ENCODE measurements at places on chromosomes 4 and X.

DNA sequence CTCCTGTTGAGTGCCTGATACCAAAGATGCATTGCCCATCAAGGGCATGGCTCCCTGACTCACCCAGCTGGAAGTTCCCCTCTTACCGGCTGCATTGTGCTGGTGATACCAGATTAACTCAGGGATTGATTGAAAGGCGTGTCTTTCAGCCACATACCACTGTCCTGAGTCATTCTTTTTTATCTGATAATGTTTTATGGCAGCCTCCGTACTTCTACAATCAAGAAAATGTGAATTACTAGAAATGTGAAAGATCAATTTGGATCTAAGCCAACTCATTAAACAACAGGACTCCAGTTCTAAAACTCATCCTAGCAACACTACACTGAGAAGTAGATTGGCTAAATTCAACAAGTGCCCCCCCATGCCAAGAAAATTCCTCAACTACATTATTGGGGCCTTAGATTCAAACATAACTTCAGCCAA, 40.0 kb downstream of the TXK start:
- DNase-seq: peak; percentile 87

DNA sequence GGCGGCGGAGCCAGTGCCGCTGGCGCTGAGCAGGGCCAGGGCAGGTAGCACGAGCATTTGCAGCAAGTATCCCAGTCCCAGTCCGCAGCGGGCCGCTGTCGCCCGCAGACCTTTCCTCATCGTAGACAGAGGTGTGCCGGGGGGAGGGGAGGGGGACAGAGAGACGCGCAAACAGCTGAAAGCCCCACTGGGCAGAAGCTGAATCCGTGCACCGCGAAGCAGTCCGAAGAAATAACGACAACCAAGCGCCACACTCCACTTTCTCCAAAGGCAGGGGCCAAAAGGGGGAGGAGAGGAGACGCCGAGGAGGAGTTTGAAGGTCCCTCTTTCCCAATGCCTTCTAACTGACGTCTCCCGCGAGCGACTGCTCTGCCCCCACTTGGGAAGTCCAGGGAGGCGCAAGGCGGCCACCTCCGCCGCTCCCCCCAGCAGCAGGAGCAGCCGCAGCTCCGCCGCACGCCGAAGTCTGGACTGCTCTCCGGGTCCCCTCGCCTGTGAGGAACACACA, at the start of gene UNC5C:
Gene UNC5C, minus strand, starts transcription at position 236 of the 508 bp plus-strand sequence.
- peak; percentile 47 for DNase-seq

GRCh38 chr4:158726633-158727032, 3.4 kb upstream of the PPID start:
- DNase-seq: no peak

DNA sequence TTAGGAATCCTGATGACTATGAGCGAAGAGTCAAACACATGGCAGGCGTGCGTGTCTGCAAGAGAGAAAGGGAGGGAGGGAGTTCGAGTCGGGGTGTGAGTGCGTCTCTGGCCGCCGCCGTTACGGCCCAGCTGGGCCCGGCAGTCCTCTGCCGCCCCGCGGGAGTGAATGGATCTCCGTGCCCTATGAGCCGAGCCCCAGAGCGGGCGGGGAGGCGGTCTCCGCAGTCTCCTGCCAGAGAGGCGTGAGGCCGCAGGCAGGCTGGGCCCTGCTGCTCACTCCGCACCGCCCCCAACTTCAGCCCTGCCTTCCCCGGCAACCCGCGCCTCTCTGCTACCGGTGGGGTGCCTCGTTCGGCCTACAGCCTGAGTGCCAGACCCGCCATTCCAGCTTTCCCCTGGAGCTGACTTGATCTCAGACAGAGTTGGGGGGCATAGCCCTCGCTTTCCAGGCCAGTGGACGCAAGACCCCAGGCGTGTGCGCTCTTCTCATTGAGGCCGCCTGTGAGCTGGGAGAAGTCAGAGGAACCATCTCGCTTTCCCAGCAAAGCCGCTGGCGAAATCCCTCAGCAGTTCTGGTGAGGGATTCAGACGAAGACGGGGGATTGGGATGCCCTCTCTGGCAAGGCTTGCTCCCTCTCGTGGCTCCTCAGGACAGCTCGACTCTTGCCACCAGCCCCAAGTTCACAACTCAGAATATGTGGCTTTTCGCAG, 1.4 kb downstream of the SLC16A2 start:
- DNase-seq: peak; percentile 13

- peak; percentile 56 for DNase-seq
Observed at GRCh38 chr4:82360298-82361177, 13.3 kb downstream of the HNRNPD start.

- DNase-seq: no peak
Observed at GRCh38 chr4:118154649-118155048, 120.4 kb downstream of the NDST3 start.

DNA sequence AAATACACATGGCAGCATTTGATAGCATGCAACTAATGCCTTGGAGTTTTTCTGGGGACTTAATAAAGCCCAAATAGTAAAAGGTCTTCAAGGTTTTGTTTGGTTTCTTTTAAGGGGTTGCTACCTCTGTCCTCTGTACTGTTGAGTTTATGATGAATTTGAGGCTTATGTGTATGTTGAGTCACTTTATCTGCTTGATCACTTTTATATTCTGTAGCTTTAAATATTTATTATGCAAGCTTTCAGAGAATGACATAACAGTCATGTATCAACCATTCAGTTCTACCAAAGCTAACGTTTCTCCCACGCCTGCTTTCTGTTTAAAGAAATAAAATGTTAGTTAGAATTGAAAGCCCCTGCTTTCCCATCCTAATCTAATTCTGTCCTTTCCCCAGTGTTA, 122.2 kb downstream of the NHS start:
- no peak for DNase-seq

GRCh38 chr4:498328-498904, 540 bp downstream of the ZNF721 start:
- DNase-seq: peak; percentile 21

DNA sequence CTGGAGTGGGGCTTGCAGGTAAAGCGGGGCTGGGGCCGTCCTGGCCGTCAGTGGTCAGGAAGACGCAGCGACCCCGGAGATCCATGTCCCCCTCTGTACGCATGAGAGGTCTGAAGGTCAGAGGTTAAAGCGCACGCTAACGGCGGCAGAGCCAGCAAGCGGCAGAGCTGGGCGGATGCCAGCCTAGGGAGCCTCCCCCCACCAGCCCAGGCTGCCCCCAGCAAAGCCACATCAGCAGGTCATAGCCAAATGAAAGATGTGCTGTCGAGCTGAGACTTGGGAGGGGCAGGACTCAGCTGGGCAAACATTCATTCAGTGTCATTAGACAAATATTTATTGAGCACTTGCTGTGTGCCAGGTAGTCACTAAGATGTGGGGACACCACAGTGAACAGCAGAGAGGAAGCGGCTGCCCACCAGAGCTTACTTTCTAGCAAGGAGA, 593 bp upstream of the JAKMIP1 start:
- no peak for DNase-seq

GRCh38 chr4:573122-573892, 2.8 kb downstream of the TMEM271 start:
- no peak for DNase-seq

GRCh38 chrX:149470955-149471354, 34.2 kb downstream of the IDS start:
- peak; percentile 76 for DNase-seq

- no peak for DNase-seq
Observed at GRCh38 chr4:108465886-108466500, 154.4 kb upstream of the RPL34 start.

GRCh38 chr4:10761903-10762302, 77.3 kb upstream of the CLNK start:
- no peak for DNase-seq

GRCh38 chr4:148299337-148299736, 142.9 kb downstream of the NR3C2 start:
- no peak for DNase-seq

DNA sequence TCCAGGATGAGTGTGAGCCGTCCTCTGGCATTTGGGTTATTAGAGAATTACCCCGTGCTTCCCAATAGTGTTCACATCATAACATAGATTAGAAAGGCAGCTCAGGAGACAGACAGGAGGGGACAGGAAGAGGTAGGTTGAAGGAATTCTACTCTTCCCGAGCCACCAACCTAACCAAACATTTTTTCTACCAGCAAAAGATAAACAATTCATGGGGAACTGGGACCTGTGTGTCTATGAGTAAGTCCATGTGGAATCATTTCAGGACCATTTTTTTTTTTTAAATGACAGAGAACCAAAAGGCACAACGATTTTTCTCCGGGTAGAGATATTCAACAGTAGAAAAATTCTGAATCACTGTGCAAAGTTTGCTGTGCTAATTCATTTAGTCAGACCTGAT, 174.2 kb upstream of the ETNPPL start:
- no peak for DNase-seq

- no peak for DNase-seq
Observed at GRCh38 chrX:117998171-117998570, 118.4 kb downstream of the KLHL13 start.

- DNase-seq: no peak
Observed at GRCh38 chr4:64780664-64781063, 371.4 kb upstream of the TECRL start.

DNA sequence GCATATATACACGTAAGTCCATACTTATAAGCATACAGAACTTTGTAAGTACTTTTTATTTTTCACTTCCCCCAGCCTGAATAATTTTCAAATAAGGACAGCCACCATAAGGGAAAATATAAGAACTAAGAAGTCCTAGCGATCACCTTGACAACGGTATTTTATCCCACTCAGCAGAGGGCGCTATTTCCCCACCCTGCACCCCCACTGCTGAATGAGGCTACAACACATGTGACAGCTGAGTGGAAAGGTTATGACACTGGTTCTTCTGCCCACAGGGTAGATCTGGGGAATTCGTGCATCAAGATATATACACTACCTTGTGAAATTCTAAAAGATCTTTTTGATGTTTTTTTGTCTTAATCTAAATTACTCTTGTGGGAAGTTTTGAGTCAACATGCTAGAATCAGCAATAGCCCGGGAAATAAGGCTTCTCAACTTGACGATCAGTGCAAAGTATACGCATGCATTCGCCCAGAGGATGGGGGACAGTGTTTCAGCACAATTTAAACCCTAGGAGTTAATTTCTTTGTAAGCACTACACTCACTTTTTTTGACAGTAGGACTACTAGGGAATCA, 151.5 kb downstream of the CORIN start:
- peak; percentile 77 for DNase-seq

DNA sequence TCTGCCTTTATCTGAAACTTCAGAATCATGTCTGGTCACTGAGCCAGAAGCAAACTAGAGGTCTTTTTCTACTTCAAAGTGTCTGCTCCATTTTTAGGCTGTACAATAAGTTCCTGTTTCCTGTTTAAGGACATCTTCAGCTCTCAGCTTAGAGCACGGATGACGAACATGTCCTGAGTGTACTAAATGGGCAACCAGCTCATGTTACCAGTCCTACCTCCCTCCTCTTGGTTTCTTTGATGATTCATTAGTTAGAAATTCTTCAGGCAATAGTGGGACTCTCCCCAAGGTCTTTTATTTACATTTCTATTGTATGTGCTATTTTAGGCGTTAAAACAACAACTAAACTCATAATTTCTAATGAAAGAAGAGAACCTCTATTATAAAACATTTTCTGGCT, 58.0 kb downstream of the ENPEP start:
- peak; percentile 97 for DNase-seq

DNA sequence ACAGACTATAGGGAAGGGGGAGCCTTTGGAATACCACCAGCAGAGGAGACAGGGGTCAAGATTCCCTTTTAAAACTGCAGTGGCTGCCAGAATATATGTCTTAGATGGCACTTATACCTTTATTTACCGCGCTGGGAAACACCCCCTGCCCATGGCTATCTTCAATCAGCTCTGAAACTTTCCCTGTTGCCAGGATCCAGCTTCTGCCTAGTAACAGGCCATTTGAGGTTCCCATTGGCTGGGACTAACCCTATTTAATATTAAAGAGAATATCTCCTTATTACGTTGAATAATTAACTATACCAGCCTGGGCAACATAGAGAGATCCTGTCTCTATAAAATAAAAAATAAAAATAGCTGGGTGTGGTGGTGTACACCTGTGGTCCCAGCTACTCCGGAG, 23.8 kb downstream of the SOWAHB start:
- no peak for DNase-seq

DNA sequence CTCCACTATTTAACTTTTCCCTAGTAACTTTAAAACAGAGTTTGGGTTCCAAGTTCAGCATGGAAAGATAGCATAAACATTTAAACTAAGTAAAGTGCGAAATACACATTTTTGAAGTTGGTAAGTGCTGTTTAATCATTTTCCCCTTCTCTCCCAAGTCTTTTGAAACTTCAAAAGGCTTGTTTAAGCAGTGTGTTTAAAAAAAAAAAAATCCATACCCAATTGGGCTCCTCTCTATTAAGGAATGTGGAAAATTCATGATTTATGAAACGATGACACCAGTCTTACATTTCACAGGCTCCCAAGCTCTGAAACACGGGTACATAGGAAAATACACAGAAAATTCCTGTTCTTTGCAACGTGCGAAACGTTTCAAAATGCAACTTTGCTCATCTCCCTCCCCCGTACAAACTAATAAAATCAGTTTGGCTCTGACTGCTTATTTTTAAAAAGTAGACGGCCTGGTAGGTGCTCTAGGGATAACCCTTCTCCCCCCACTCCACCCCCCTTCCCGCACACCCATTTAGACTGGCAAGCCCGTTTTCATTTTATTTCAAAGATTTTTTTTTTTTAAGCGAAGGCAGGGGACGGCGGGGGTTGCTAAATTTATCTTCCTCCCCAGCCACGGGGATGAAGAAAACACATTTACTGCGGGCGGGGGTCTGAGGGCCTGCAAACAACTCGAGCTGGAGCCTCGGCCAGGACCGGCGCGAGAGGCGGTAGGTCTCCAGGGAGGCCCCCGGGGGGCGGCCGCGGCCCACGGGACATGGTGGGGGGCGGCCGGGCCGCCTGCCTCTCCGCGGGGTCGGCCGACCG, 786 bp upstream of the ZFX start:
- peak; percentile 27 for DNase-seq

DNA sequence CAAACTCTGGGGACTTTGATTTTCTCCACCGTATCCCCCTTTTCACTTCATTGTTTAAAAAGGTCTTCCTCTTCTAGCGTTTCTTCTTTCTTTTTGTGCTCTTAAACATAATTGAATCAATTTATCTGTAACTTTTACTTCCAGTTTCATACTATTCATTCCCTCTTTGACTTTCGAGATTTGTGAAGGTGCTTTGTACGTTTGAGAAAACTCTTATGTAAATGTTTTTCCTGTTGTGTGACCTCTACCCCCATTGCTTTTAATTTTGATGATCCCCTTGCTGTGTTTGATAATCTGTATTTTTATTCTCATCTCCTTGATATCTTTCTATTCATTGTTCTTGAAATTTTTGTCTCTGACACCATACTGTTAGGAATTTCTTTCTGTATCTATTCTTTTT, 4.8 kb downstream of the USP38 start:
- no peak for DNase-seq

DNA sequence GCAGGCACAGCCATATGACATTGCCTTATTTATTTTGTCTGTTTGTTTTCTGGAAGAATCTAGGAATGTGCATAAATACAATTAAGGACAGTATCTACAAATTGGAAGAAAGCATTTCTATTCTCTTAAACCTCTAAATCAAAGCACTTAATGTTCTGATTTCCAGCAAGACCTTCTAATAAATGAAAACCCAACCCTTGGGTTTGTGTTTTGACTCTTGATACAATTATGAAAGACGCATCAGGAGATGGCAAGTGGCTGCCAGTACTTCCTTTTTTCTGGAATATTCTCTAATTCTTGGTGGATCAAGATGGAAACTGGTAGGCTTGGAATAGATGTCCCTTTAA, 437 bp upstream of the CPE start:
- DNase-seq: no peak

GRCh38 chrX:108732630-108733321, 3.6 kb downstream of the IRS4 start:
- DNase-seq: no peak

GRCh38 chrX:150607201-150607600, 38.8 kb downstream of the MTM1 start:
- no peak for DNase-seq

- DNase-seq: peak; percentile 50
Observed at GRCh38 chrX:72540318-72540717, 32.3 kb downstream of the HDAC8 start.

Data from dermis blood vessel endothelial cell (primary cell).